Endothelial cell (in vitro differentiated cells): ENCODE measurements at places on chromosomes 1 and 21. TPM values are rescaled to one million over a fixed set of nuclear protein-coding genes. Genes with fewer than 3 reads are reported as not detected.

DNA sequence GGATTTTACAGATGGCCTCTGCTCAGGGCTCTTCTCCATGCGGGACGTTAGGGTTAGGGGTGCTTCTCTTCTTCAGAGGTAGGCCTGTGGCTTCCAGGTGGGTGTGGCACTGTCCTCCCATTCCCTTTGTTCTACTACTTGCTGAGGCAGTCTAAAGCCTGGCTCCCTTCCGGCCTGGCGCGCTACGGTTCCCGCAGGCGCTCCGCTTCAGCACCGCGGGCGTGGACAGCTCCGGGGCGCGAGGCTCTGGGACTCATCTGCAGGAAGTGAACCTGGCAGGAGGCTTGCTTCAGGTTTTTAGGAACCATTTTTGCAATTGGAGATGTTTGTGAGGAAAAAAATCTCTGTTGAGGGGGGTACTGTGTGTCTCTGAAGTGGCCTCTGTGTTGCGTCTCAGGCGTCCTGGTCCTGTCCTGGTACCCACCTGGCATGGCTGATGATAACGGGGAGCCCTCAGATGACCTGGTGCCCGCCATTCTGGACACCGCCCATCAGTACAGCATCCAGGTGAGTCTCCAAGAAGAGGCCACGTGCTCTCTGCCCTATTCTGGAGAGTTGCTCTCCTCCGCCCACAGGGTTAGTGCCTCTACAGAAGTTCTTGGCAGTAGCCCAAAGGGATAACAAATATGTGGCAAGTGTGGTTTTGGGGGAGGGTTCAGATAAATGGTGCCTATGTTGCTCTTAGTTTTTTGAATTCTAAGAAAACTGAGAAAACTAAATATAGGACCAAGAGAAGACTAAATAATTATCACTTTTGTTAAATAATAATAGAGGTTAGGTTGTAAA lies 1.9 kb downstream of the MANEAL start:
- DNase-seq, result peak; percentile 71

DNA sequence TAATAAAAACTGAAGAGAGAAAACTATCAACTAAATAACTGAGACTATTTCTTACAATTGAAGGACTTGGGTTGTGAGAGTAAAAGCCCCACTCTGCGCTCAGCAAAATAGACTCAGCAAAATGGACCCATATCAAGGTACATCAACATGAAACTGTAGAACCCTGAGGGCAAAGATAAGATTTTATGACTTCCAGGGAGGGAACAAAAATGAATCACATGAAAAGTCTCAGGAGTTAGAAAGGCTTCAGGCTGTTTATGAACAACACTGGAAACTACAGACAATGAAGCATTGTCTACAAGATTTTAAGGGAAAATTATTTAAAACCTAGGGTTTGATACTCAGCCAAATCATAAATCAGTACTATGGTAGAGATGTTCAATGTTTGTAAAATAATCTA lies 434.3 kb downstream of the PTPRC start:
- no peak for DNase-seq

GRCh38 chr1:29286194-29286767 lies 50.0 kb downstream of the PTPRU start:
- no peak for DNase-seq

GRCh38 chr1:188397521-188397920 lies 1568.8 kb downstream of the PLA2G4A start:
- no peak for DNase-seq

GRCh38 chr1:46205791-46206190 lies 2.7 kb downstream of the LURAP1 start:
- no peak for DNase-seq

GRCh38 chr1:27912429-27912828 lies 22.4 kb upstream of the SMPDL3B start:
- DNase-seq, result no peak

- DNase-seq, result no peak
Measured at GRCh38 chr1:22050330-22050729, 2.2 kb upstream of the CDC42 start.

DNA sequence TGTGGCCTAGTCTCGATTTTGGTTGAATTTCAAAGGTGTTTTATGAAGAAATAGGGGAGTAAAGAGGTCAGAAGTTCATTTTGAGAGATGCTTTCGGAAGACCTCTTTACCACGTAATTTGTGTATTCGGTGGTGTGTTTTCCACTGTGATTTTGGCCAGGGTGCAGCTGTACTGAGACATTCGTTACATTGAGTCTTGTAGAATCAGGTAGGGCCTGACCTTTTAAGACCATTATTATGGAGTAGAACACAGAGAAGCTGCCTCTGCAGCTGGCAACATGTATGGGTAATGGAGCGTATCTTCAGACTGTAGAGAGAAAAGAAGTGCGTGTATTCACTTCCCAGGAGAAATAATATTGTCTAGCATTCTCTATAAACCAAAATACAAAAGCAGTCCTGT lies 326.5 kb downstream of the PDE4B start:
- no peak for DNase-seq

- no peak for DNase-seq
Measured at GRCh38 chr1:61724506-61724812, 482 bp downstream of the TM2D1 start.

DNA sequence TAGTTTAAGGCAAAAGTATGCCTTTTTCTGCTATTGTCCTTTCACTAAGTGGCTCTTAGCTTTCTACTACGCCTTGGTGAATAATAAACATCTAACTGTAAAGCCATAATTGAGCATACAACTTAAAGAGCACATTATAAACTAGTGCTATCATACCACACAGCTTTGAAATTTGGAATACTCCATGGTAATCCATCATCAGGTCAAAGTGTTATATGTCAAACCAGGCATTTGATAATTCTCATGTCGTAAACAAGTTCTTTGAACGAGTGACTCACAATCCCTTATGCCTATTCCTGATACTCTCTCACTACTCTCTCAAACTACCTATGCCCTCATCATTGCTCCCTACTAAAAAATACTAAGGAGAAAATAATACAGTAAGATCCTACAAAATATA lies 60.3 kb upstream of the FMN2 start:
- DNase-seq, result no peak

ATP6V0B gene
- total RNA-seq, result 94.5 TPM

ST6GALNAC5 gene
- total RNA-seq, result 0.87 TPM

S1PR1 gene
- total RNA-seq, result 79.1 TPM

ASPM gene
- total RNA-seq, result 9.4 TPM

BRDT gene
- total RNA-seq, result not detected
